8988T (cell line): ENCODE measurements at places on chromosomes 2 and 18.

GRCh38 chr18:75478996-75479880 is 51.7 kb upstream of the SMIM21 start:
- no peak for DNase-seq

GRCh38 chr2:99918389-99918788 is 224.0 kb downstream of the AFF3 start:
- no peak for DNase-seq

DNA sequence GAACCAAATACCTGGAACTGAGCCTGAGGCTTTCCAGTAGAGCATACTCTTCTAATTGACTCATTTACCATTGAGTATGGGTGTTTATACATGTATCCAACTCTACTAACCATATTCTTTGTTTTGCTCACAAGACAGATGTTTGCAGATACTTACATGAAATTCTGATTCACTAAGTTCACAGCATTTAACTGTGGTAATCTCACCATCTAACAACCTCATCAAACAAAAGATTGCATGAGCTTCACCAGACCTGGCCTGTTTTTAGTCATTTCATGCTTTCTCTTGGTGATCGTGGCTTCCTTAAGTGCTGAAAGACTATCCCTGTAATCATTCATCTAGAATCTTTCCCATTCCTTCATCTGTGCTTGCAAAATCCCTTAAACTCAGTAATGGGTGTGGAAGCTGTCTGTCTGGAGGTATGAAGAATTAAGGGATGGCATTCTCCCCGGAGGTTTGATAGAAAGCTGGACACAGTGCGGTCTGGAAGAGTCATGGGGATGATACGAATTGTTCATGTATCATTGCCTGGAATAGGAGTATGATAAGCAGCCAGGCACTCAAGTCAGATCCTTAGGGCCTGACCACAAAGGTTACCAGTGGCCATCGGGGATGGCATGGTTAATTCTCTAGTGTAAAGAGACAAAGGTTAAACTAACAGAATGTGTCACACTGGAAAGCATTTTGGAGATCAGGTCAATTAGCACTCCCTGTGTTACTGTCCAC is 42.0 kb upstream of the IL1R1 start:
- no peak for DNase-seq

- no peak for DNase-seq
These were observed 570.9 kb downstream of the PIK3C3 start for GRCh38 chr18:42525905-42526304.

- DNase-seq: no peak
These were observed 52.0 kb downstream of the HDAC4 start for GRCh38 chr2:239348563-239349452.

DNA sequence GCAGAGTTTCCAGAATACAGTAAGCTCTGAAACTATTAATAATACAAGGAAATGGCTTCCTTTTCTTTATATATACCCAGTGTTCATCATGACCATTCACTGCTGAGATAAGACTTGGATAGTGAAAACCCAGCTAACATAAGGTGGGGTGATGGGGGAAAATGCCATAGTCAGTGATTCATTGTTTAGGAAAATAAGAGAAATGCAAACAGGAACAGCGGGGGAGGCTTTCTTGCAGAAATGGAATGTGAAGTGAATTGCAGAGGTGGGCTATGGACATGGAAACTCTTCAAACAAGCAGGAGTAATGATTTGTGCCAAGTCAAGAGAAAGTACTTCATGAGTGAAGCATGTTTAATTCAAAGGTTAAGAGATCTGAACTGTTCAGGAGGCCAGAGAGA is 519.4 kb downstream of the TDRD15 start:
- DNase-seq: no peak

GRCh38 chr2:99936065-99936464 is 206.3 kb downstream of the AFF3 start:
- DNase-seq: no peak

DNA sequence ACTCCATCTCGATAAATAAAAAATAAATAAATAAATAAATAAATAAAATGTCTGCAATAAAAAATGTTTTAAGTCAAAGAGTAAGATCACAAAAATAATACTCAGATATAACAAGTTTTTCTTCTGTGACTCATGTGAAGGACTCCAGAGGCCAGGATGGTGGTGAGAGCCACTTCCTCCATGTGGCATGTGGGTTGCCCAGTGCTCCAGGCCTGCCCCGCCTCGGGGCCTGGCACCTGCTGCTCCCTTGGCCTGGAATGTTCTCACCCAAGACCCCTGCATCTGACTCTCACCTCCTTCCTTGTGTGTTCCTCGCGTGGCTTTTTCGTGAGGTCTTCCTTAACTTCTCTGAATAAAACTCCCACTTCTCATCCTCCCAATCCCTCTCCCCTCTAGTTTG is 77.4 kb upstream of the LDLRAD4 start:
- DNase-seq: no peak

GRCh38 chr2:165567273-165567672 is 97.8 kb downstream of the CSRNP3 start:
- no peak for DNase-seq

- no peak for DNase-seq
These were observed 188.1 kb downstream of the SRBD1 start for GRCh38 chr2:45422921-45423320.

- no peak for DNase-seq
These were observed 34.3 kb upstream of the NCKAP5 start for GRCh38 chr2:133602538-133602937.
